ENCODE measurements at places on chromosomes 13 and 19. TPM values are rescaled to one million over a fixed set of nuclear protein-coding genes. Genes with fewer than 3 reads are reported as not detected.

The SYNE4 gene
- total RNA-seq: 0.81 TPM

The ZNF543 gene
- 8.1 TPM for total RNA-seq

The SHISA2 gene
- total RNA-seq: 0.28 TPM

DNA sequence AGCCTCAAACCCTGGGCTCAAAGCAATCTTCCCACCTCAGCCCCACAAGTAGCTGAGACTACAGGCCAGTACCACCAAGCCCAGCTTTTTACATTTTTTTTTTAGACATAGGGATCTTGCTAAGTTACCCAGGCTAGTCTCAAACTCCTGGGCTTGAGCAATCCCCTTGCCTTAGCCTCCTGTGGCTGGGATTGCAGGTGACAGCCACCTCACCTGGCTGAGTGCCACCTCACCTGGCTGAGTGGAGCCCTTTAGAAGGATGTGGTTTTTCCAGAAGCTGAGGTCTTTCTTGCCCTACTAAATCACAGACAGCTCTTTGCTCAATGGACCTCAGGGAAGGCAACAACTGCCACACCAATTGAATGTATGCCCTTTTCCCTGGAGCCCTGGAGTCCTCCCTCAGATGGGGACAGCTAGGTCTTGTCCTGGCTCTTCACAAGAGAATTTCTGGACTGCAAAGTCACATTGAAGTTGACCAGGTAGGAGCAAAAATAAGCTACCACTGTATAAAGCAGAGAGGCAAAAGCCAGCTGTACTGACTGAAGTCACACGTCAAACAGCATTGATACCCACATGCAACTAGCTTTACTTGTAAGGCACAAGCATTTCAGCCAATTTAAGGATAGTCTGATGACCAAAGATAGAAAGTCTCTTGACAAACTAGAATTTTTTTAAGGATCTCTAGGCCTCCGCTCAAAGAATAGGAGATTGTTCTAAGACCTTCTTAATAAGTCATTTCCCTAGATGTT, 14.0 kb downstream of the PDX1 start:
- no peaks in the 10 kb centered on the region for H3K4me1 ChIP-seq
- H3K27me3 ChIP-seq: peaks cover 49% of the 10 kb centered on the region

DNA sequence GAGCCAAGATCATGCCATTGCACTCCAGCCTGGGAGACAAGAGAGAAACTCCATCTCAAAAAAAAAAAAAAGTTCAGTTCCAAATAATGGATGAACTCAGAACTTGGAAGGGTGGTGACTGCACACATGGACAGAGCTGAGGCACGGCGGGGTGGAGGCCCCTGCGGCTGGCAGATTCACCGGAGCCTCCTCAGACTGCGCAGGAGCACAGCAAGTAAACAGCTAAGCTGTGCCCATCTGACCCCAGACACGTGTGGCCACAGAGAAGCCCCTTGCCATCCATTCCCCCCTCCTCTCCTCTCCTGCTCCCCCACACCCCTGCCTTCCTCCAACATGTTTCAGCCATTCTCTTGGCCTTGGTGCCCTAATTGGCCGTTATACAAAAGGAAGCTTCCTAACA, 15.6 kb upstream of the PROZ start:
- no peaks in the 10 kb centered on the region for H3K27me3 ChIP-seq
- H3K27ac ChIP-seq: no peak overlapping the region

- no peak for DNase-seq
- no peaks in the 10 kb centered on the region for H3K4me1 ChIP-seq
- no peak overlapping the region for H3K4me3 ChIP-seq
- no peaks in the 10 kb centered on the region for H3K36me3 ChIP-seq
- no peaks in the 10 kb centered on the region for H3K27me3 ChIP-seq
- no peak overlapping the region for H3K27ac ChIP-seq
These were observed 77.1 kb downstream of the FNDC3A start for GRCh38 chr13:49052813-49053212.

GRCh38 chr19:10104665-10105508, 1.3 kb upstream of the PPAN start:
- no peaks in the 10 kb centered on the region for H3K27me3 ChIP-seq
- H3K27ac ChIP-seq: peak overlapping the region; percentile 11
- peaks cover 22% of the 10 kb centered on the region for H3K36me3 ChIP-seq
- peaks cover 19% of the 10 kb centered on the region for H3K4me1 ChIP-seq

- DNase-seq: no peak
- peaks cover 78% of the 10 kb centered on the region for H3K4me1 ChIP-seq
These were observed 7.1 kb downstream of the MIDN start for GRCh38 chr19:1255186-1256161.

GRCh38 chr19:16893686-16893989, 4.8 kb downstream of the F2RL3 start:
- no peaks in the 10 kb centered on the region for H3K36me3 ChIP-seq
- H3K27ac ChIP-seq: no peak overlapping the region
- H3K4me3 ChIP-seq: no peak overlapping the region
- peaks cover 10% of the 10 kb centered on the region for H3K27me3 ChIP-seq
- H3K4me1 ChIP-seq: no peaks in the 10 kb centered on the region
